ENCODE measurements at places on chromosomes 2 and 18.

GRCh38 chr18:44786688-44787087 is 106.0 kb downstream of the SETBP1 start:
- DNase-seq = peak; percentile 37

- no peak for DNase-seq
Observed at GRCh38 chr2:98908931-98909316, 27.1 kb downstream of the CRACDL start.

DNA sequence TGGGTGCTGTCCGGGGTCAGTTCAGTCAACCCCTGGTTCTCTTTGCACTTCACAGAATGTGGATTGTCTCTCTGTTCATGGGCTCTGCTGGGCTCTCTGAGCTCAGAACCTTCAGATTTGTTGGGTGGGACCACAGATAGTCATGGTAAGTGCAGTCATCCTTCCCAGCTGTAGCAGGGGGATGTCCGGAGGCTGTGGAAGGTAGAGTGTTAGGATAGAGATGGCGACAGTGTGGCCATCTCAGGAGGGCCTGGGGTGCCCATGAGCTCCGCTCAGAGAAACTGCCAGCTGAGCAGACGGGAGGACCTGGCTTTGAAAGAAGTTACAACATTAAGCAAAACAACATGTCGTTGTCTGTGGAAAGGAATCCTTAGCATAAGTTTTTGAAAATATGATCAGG is 149.8 kb downstream of the FAM210A start:
- no peak for DNase-seq

- DNase-seq = no peak
Observed at GRCh38 chr18:13725566-13726231, 659 bp downstream of the FAM210A start.

DNA sequence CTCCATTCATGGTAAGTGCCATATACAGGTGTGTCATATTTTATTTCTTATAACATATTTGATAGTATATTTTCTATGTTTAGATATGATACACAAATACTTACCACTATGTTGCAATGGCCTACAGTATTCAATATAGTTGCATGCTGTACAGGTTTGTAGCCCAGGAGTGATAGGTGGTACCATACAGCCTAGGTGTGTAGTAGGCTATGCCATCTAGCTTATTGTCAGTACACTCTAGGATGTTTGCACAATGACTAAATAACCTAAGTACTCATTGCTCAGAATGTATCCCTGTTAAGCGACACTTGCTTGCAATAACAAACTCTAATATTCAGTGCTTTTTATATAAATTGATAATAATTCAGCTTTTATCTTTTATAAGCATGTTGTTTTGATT is 563.1 kb upstream of the LINC00305 start:
- no peak for DNase-seq

DNA sequence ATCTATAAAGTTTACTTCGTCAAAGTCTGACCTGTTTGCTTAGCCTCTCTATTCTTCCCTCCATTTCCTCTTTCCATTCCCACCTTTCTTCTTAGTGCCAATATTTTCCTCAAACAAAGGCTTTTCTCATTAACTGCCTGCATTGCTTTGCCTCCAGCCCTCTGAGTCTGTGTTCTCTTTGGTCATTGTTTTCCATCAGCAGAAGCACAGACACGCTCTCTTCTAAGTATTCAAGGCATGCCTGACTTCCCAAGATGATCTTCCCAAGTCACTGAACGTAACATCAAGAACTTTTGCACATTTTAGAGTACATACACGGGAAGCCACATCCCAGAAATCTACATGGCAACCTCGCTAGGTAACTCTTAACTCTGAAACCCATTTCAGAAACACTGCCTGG is 32.6 kb upstream of the ANXA4 start:
- no peak for DNase-seq

DNA sequence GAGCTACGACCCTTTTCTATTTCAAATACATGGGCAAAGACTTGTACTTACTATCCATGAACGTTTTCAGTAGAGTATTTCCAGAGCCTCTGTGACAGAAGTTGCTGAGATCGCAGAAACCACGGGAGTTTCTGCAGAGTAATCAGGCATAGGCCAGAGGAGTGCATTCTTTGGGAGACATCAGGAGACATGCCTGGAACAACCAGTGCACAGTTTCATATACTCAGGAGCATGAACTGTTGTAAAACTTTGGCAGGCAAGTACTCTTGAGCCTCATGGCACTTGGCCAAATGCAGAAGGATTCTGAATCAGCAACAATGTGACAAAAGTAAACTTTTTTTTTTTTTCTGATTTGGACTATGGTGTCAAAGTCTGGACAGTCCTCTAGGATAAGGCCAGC is 307.1 kb downstream of the GRB14 start:
- no peak for DNase-seq

- no peak for DNase-seq
Observed at GRCh38 chr2:233430651-233431050, 76.4 kb downstream of the DGKD start.

DNA sequence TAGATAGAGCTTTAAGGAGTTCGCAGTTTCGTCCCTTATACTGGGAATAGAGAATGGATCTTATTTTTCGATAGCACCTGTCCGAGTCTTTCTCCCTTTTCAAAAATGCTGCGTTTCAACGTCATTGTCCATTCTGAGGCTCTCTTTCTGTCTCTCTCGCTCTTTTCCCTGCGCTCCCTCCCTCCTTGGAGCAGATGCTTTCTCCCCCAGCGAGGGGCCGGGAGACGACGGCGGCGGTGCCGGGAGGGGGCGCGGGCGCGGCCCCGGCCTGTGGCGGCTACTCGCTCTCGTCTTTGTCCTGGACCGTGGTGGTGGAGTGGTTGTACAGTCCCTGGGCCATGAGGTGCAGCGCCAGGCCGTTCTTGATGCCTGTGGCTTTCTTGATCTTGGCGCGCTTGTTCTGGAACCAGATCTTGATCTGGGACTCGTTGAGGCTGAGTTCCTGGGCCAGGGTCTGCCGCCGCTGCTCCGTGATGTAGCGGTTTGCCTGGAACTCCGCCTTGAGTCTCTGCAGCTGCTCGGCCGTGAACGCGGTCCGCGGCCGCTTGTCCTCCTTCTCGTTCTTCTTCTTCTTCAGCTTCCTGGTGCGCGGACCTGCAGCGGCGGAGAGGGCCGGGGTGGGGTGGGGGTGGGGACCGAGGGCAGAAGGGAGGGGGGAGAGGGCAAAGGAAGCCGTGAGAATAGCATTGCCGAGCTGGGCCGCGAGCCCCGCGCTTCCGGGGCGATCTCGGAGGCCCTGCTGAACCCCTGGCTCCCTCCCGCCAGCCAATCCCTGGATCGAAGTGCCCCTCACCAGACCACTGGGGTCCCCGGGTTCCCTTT is 4.6 kb downstream of the EN1 start:
- DNase-seq = no peak

- DNase-seq = no peak
Observed at GRCh38 chr2:15543541-15543940, 17.6 kb downstream of the NBAS start.

- no peak for DNase-seq
Observed at GRCh38 chr2:16637304-16637703, 28.3 kb downstream of the CYRIA start.

DNA sequence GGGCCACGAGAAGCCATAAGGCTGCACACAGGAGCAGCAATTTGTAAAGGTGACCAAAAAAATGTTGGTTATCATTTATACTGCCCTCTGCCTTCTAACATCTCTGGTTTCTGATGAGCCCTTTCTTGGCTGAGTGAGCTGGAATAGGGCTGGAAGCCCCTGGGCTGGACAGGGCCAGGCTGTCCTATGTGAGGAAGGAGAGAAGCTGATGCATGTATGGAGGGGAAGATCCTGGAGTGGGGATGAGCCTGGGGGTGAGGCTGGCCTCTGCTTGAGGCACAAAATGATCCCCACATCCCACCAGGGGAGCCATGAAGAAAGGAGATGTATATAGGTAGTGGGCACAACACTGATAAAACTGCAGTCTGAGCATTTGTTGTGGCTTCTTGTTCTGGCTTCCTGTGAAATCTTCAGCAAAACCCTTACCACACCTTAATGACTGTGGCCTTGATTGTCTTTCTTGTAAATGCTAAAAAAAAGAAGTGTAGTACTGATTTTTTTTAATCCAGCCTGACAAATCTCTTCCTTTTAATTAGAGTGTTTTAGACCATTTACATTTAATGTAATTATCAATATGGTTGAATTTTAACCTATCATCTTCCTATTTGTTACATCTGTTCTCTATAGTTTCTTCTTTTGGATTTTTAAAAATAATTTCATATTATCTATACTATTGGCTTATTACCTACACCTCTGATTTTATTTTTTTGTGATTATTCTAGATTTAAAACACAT is 5.6 kb downstream of the SNED1 start:
- no peak for DNase-seq

GRCh38 chr2:100754951-100755350 is 65.0 kb upstream of the NPAS2 start:
- DNase-seq = no peak

DNA sequence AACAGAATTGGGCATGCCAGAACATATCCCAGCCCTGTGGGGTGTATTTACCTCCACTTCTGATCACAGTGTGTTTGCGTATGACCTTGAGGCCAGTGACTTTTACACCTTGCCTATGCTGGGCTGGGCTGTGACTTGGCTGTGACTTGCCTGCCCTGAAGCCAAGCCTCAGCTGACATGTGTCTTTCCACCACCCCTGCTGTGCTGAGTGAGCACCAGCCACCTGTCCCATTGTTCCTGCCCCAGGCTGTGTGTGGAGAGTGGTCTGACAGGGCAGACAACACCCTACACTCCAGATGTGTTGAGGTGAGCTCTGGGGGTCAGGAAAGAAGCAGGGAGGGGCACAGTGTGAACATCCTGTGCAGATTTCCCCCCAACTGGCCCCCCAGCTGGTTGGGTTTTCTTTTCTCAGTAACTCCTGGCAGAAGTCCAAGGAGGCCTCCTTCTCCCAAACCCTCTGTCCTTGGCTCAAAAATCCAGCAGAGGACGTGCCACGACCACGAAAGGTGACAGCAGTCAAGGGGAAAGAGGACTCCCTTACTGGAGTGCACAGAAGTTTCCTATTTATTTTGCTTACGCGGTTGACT is 5.1 kb upstream of the STEAP3 start:
- no peak for DNase-seq

GRCh38 chr2:71073475-71073874 is 5.0 kb downstream of the NAGK start:
- no peak for DNase-seq

DNA sequence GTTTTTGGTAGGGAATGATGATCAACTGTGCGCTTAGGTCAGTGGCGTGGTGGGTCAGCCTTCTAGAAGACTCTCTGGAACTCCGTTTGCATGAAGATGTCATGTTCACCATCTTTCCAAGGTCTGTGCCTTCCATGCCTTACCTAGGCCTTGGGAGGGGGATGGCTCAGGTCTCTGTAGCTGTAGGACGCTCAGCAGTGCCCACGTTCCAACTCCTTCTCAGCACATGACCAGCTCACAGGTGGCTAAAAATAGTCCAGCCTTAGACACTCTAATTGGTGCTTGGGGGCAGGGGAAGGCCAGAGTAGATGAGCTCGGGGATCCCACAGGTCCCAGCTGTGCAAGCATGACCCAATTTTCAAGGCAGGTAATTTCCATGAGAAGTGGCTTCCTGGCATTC is 42.3 kb upstream of the TEX51 start:
- DNase-seq = no peak

- no peak for DNase-seq
Observed at GRCh38 chr18:46019936-46020335, 52.1 kb downstream of the PSTPIP2 start.

- DNase-seq = no peak
Observed at GRCh38 chr2:241701149-241701398, 765 bp upstream of the ING5 start.

- no peak for DNase-seq
Observed at GRCh38 chr2:208541461-208541988, 134.9 kb downstream of the PTH2R start.

GRCh38 chr18:54783139-54783538 is 45.1 kb upstream of the RAB27B start:
- DNase-seq = no peak

GRCh38 chr2:202072737-202073401 is at the start of gene KIAA2012:
Gene KIAA2012, plus strand, starts transcription at chr2:202073255. Its CDS starts 373 bp downstream, at chr2:202073628.
- DNase-seq = no peak

All from GM19239 (cell line).